Heart left ventricle (tissue), 16 donors: ENCODE measurements at places on chromosomes 6 and 20. TPM values are rescaled to one million over a fixed set of nuclear protein-coding genes. Genes with fewer than 3 reads are reported as not detected.

Gene LYRM2
- total RNA-seq = 43.8 TPM

Gene OPRM1
- total RNA-seq = not detected

Gene NKX2-4
- total RNA-seq = not detected

Gene PRRT1
- total RNA-seq = 0.62 TPM

Gene UST
- 2.7 TPM for total RNA-seq

Gene SPDEF
- not detected for total RNA-seq

Gene ARHGAP40
- not detected for total RNA-seq

Gene ZNF334
- total RNA-seq = 2.4 TPM

Gene PXT1
- total RNA-seq = not detected

Gene UBE2V1
- 87.9 TPM for total RNA-seq

Gene SDC4
- total RNA-seq = 62.1 TPM

Gene EGFL8
- 8.1 TPM for total RNA-seq

Gene LKAAEAR1
- total RNA-seq = not detected
